MCF 10A (cell line): ENCODE measurements at places on chromosomes 13 and 19. TPM values are rescaled to one million over a fixed set of nuclear protein-coding genes. Genes with fewer than 3 reads are reported as not detected.

The ZNF560 gene
- not detected in 2 replicates for total RNA-seq

The IGFL2 gene
- 1.3 TPM in 1 of 2 replicates, not detected in the other for total RNA-seq

The FBXO27 gene
- total RNA-seq: 0.28 TPM in 1 of 2 replicates, not detected in the other

The ZNF77 gene
- 4.7 and 4.9 TPM in 2 replicates for total RNA-seq

The IRGC gene
- not detected in 2 replicates for total RNA-seq
